ENCODE measurements at places on chromosomes 5 and 9. TPM values are rescaled to one million over a fixed set of nuclear protein-coding genes. Genes with fewer than 3 reads are reported as not detected.

The CATSPER3 gene
- polyA plus RNA-seq: not detected

The IL4 gene
- not detected for polyA plus RNA-seq

The TLR4 gene
- polyA plus RNA-seq: not detected

The HMGXB3 gene
- polyA plus RNA-seq: 13.1 TPM

The EGR1 gene
- polyA plus RNA-seq: not detected

The TLN1 gene
- 32.9 TPM for polyA plus RNA-seq

The C5orf15 gene
- 18.8 TPM for polyA plus RNA-seq
